Right ventricle myocardium superior (tissue), 1 donor: ENCODE measurements at places on chromosomes 5 and 9.

GRCh38 chr5:81513982-81514381 is 120.0 kb upstream of the ACOT12 start:
- no peak for DNase-seq

GRCh38 chr5:134142806-134143205 is 28.3 kb downstream of the TCF7 start:
- DNase-seq = no peak

DNA sequence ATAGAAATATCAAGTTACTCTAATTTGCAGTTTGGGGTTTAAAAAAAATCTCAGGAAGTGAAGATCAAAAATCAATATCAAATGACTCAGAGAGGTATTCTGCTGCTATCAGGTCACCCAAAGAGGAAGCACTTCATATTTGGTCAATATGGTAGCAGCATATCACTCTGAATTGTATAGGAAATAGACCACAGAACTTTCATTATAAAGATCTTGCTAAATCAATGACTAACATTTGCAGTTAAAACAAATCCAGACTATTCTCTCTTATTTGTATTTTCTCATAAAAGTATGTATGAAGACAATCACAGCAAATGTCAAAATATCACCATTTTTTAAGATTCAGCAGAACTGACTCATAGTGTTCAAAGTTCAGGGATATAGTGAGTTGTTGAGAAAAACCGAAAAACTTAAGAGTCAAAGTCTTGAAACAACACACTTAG is 105.8 kb upstream of the PCSK1 start:
- no peak for DNase-seq

GRCh38 chr5:56088967-56089829 is 94.4 kb upstream of the IL6ST start:
- DNase-seq = no peak

GRCh38 chr5:148820461-148821395 is 5.7 kb upstream of the ADRB2 start:
- DNase-seq = no peak

DNA sequence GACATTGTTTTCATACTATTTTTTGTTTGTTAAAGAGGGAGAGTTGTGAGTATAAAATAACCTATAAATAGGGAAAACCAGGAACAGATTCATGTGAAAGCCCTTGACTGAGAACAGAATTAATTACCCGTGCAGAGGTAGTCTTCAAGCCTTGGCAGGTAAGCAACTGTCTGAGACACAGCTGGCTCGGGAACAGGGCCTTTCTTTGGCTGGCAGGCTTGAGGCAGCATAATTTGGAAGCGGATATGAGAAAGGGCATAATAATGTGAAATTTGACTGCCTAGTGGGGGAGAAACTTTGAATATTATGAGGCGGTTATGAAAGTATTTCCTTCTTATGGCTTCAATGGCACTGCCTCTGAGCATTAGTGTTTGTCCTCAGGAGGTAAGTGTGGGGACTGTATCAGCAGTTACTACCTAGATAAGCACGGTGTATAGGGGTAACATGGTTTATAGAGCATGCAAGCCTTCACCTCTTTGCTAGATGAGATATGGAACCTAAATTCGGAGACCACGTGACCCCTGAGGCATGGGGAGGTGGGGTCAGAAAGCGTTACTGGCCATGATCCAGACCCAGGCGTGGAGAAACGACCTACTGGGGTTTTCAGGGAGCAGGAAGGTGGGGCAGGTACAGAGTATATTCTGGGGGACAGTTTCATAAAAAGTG is 210.2 kb upstream of the GAS1 start:
- no peak for DNase-seq

DNA sequence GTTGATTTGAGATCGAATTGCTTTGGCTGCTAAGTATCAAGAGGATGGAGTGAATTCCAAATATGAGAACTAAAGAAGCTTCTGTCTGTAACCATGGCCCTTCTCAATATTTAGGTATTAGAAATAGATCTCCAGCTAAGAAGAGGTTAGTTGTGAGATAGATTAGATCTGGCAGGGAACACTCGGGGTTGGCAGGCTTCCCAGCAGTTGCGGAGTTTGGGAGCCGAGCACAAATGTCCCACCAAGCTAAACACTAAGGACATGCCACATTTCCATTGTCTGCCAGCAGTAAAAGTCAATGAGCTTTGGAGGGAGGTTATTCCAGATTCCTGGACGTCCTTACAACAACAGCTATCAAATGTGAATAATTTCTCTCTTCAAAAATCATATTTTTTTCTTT is 85.8 kb downstream of the TAF11L14 start:
- no peak for DNase-seq

DNA sequence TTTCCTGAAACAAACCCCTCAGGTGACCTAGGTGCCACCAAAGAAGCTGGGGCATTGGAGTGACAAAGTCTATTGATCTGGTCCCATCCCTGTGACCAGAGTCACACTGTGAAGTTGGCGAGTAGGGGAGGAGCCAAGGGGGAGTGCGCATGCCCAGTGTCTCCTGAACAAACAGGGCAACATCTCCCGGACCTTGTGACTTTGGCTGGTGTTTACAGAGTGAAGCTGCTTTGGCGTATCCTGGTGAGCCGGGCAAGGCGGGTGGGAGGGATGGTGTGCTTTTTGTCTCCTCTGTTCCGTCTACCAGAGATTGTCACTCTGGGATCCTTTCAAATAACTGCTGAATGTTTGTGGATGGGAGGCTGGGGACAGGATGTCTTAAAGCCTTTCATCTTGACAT is 204.5 kb downstream of the HSPA4 start:
- DNase-seq = no peak

GRCh38 chr9:93884808-93885207 is 70.3 kb downstream of the BARX1 start:
- no peak for DNase-seq

DNA sequence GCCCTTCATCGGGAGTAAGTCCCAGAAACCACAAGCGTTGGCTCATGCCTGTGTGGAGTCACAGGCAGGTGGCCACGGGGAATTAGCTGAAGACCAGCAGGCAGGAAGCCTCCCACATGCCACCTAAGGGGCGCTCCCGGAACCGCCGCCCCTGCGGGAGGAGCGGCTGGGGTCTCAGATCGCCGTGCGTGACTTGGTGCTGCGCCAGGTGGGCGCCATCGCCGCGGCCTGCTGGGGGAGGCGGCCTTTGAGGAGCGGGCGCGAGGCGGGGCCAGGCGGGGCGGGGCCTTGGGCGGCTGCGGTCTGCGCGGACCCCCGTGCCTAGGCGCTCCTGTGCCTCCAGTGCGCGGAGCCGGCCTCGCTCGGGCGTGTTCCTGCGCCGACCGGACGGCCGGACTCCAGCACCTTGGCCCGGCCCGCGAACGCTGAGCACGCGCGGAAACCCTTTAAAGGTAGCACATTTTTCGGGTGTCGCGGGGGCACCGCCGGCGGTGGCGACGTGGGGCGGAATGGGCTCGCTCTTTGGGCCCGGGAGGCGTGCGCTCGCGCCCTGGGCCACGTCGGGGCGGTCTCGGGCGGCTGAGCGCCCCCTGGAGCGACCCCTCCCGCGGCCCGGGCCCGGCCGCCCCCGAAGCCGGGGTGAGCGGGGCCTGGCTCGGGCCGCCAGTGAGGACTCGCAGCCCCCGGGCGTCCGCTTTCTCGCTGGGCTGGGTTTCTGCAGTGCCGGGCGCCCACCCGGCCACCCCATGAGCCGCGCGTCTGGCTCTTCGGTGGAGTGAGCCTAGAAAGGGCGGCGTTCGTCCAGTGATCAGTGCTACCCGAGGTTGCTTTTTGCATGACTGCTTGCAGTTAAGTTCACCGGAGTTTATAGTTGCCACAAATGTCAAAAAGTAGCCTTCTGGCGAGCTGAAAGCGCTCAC is 24.5 kb downstream of the LECT2 start:
- DNase-seq = no peak

GRCh38 chr5:168320805-168321204 is 29.4 kb downstream of the WWC1 start:
- no peak for DNase-seq

DNA sequence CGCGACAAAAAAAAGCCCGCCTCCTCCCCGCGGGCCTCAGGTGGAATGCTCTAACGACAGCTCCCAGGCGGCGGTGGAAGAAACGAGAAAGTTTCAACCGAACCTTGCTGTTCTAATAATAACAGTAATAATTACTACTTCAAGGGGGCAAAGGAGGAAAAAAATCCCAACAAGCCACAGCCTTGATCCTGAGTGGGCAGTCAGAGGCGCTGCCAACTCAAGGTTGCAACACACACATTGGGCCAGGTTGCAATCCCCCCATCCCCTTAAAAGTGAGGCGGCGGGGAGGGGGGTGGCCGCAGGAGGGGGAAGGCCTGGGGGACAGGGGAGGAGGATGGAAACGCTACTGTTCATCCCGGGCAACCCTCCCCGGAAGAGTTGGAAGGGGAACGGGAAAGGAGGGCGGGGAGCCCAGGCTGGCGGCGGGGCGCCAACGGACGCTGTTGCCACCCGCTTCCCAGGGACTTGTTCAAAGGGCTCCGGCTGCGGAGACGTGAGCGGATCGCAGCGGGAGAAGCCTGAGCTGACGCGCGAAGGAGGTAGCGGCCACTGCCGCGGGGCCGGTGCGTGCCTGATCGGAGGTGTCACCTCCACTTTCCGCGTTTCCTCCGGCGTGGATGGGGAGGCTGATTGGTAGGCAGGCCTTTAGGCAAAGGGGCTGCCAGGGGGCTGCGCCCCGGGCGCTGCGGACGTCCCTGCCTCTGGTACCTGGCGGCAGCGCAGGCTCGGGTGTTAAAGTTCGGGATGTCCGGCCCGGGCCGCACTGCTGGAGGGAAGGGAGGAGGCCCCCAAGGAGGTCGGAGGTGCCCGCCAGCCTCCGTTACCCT is 647 bp downstream of the SMARCA2 start:
- DNase-seq = peak; percentile 80

- no peak for DNase-seq
These were observed 77.6 kb downstream of the MAPKAP1 start for GRCh38 chr9:125629446-125629845.

DNA sequence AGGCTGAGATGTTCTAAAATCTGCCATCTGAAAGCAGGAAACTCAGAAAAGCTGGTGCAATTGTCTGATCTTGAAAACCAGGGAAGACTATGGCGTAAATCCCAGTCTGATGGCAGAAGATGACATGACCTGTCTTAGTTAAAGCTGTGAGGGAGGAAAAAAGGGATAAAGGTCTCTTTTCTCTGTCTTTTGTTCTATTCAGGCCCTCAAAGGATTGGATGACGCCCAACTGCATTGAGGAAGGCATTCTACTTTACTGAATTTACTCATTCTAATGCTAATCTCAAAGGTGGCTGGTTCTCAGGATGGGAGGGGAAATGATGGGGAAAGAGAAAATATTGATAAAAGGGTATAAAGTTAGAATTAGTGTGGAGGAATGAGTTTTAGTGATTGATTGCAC is 312.8 kb upstream of the CTNND2 start:
- DNase-seq = no peak

GRCh38 chr9:131125038-131125287 is 423 bp upstream of the NUP214 start:
- DNase-seq = no peak

- DNase-seq = peak; percentile 36
These were observed 150.3 kb upstream of the COL5A1 start for GRCh38 chr9:134491196-134491835.

DNA sequence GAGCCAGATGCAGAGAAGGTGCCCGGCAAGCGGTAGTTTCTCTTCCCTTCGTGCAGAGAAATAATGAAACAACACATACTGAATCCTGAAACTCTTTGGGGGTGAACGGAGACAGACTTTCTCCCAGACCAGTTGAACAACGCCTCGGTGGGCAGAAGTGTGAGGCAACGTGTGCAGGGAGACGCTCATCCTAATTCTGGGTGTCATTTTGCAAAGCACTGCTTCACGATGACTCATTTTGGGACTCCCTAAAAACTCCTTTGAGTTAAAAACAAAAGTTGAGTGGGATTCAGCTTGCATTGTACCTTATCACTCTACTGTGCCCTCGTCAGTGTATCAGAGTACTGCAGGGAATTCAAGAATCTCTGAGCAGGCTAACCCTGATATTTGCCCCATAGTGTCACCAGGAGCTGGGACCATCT is 3.5 kb upstream of the NEK6 start:
- no peak for DNase-seq

DNA sequence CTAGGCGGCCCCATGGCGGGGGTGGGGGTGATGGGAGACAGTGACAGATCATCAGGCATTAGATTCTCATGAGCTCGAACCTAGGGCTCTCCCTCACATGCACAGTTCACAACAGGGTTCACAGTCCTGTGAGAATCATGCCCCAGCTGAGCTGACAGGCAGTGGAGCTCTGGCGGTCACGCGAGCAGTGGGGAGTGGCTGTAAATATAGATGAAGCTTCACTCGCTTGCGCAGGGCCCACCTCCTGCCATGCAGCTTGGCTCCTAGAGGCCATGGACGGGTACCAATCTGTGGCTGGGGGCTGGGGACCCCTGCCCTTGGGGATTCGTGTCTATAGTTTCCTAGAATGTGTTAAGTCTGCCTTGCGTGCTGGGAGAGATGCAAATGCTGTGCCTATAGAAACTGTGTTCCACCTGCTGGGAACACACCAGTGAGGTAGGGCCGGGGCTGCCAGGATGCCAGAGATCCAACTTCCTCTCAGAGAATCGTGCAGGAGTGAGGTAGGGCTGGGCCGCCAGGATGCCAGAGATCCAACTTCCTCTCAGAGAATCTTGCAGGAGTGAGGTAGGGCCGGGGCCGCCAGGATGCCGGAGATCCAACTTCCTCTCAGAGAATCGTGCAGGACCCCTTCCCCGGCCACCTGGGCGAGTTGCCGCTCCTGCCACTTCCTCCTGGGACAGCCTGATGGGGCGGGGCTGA is 14.1 kb upstream of the EXOC3 start:
- DNase-seq = no peak

DNA sequence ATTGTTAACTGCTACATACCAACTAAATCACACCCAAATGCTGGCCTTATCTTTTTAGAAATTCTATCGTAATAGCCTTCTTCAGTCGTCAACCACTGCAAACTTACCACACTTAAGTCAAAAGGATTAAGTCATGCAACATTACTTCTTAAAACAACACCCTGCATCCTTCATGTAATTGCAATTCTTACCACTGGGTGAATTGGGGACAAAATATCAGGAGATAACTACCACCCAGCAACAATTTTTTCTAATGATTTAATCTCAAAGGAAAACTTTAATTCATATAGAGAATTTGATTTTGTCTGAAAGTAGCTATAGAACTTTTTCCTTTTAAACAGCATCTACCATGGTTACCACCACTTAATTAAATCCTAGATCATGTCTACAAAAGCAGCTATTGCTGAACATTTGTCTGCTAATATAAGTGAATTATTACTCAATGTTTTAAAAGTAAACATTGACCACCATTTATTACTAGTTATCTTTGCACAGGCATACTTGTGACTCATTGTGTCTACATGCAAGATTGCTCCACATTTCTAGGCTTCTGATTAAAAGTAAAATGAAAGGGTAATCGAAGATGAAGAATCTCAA is 10.5 kb downstream of the MLLT3 start:
- no peak for DNase-seq

- no peak for DNase-seq
These were observed 99.8 kb downstream of the RALGPS1 start for GRCh38 chr9:127014216-127014909.
